ENCODE measurements at places on chromosomes 4 and X.

GRCh38 chr4:55363691-55364351 is 17.8 kb downstream of the SRD5A3 start:
- DNase-seq = no peak

DNA sequence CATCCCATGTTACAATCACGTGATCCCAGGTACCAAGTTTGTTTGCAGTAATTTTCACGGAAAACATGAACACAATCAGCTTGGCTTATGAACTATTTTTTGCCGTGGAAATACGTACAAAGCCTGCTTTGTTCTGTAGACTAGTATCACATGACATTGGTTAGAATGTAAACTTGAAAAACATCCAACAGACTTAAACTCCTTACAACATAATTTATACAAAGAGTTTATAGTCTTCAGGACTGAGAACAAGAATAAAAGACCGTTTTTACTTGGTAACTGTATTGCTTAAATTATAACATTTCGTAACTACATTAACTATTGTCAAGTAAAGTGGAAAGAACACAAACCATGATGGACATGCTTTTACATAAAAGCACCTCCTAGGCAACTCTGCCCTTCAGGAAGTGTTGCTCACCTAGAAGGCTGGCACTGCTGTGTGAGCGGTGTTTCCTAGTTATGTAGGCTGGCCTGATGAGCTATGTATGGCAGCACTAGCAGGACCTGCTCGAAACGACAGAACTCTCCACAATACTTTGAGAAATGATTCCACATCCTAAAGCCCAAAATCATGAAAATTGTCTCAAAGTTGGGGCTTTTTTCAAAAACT is 41.8 kb upstream of the WDR1 start:
- DNase-seq = no peak

DNA sequence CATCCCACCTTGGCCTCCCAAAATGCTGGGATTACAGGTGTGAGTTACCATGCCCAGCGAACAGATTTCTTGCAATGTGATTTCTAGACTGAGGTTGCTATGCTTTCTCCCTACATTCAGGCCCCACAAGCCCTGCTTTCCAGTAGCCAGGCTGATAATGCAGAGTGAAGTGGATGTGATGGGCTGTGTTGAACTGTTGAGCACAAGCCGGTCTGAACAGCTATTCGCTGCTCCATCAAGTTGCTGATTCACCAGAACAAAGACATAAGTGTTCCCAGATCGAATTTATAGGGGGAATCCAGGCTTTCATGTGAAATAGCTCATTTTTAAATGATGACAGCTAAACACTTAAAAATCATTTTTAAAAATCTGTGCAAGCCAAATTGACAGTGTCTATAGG is 8.0 kb downstream of the NIPAL1 start:
- DNase-seq = no peak

DNA sequence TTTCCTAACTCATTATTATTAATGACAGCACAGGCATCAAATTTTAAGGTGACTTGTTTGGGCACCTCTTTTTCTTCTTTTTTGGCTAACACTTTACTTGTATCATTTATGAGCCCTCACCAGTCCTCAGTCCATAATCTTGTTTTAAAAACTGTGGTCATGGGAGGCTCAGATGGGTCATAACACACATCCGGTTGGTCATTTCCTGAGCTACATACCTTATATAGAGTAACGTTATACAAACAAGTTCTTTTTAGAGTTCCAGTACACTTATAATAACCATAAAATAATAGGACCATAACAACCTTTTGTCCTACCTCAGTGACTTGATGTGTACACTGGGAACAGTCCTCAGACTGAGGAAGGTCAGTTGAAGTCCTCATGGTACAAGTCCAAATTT is 21.1 kb upstream of the PLS3 start:
- DNase-seq = no peak
